ENCODE measurements at places on chromosomes 7 and 10. TPM values are rescaled to one million over a fixed set of nuclear protein-coding genes. Genes with fewer than 3 reads are reported as not detected.

Gene RELN
- 0.01 TPM for total RNA-seq

Gene GSDME
- total RNA-seq = 41.6 TPM

Gene CRYGN
- total RNA-seq = not detected

Gene PNLIPRP2
- not detected for total RNA-seq

Gene DKK1
- 445 TPM for total RNA-seq

Gene FBXL13
- total RNA-seq = 0.26 TPM

Gene DOCK4
- 3.2 TPM for total RNA-seq
